ENCODE measurements at places on chromosomes 11 and 22. TPM values are rescaled to one million over a fixed set of nuclear protein-coding genes. Genes with fewer than 3 reads are reported as not detected.

SLC35E4 gene
- 7.6 TPM for total RNA-seq

DCHS1 gene
- total RNA-seq, result 8.8 TPM

TIGD3 gene
- total RNA-seq, result 1.7 TPM

FDX1 gene
- total RNA-seq, result 17.1 TPM

RIMBP3C gene
- total RNA-seq, result 1.2 TPM

TANGO2 gene
- 36.1 TPM for total RNA-seq

NELL1 gene
- not detected for total RNA-seq

ZNF214 gene
- total RNA-seq, result 1.4 TPM

LIPT2 gene
- total RNA-seq, result 8.9 TPM

NRGN gene
- 21.2 TPM for total RNA-seq

MS4A6E gene
- total RNA-seq, result 25.8 TPM

KRTAP5-1 gene
- not detected for total RNA-seq

ZNF280A gene
- total RNA-seq, result not detected

GDPD4 gene
- total RNA-seq, result not detected

CHKA gene
- total RNA-seq, result 8.7 TPM

NXPE4 gene
- total RNA-seq, result not detected

MPPED2 gene
- total RNA-seq, result 0.49 TPM

OR4C16 gene
- not detected for total RNA-seq

IL17REL gene
- not detected for total RNA-seq

SLC22A12 gene
- not detected for total RNA-seq

OR10A2 gene
- not detected for total RNA-seq

KIF18A gene
- 43.7 TPM for total RNA-seq
